ENCODE measurements at places on chromosomes 5 and 9. TPM values are rescaled to one million over a fixed set of nuclear protein-coding genes. Genes with fewer than 3 reads are reported as not detected.

The CYLC2 gene
- total RNA-seq = not detected

The QRFP gene
- not detected for total RNA-seq

The NSG2 gene
- total RNA-seq = not detected

The CDX1 gene
- total RNA-seq = 0.57 TPM

The ECM2 gene
- total RNA-seq = 1.5 TPM

The ANKRD20A1 gene
- total RNA-seq = not detected

The ARRDC3 gene
- 54.3 TPM for total RNA-seq

The ZFP2 gene
- total RNA-seq = under 0.01 TPM

The VCAN gene
- total RNA-seq = 200 TPM

The GFRA3 gene
- not detected for total RNA-seq

The IFNA7 gene
- total RNA-seq = not detected

The OR1J2 gene
- not detected for total RNA-seq

The TMEFF1 gene
- total RNA-seq = 0.88 TPM

The EIF4E1B gene
- not detected for total RNA-seq

The GTF3C4 gene
- 21.3 TPM for total RNA-seq

The MYOT gene
- total RNA-seq = not detected

The CD14 gene
- total RNA-seq = 1.3 TPM

The SLCO6A1 gene
- total RNA-seq = 0.14 TPM

The MED7 gene
- total RNA-seq = 9.9 TPM

The PCDHB2 gene
- 0.29 TPM for total RNA-seq

The TXNDC8 gene
- not detected for total RNA-seq

The PRKAA1 gene
- total RNA-seq = 69.8 TPM

The SLC4A9 gene
- total RNA-seq = not detected

The PTPN3 gene
- 0.14 TPM for total RNA-seq

The GMCL2 gene
- not detected for total RNA-seq

The SHOC1 gene
- total RNA-seq = 0.14 TPM

The FGF18 gene
- under 0.01 TPM for total RNA-seq

The IRX4 gene
- not detected for total RNA-seq

The NR5A1 gene
- total RNA-seq = not detected

The CNOT8 gene
- 45.5 TPM for total RNA-seq

The SLC6A7 gene
- under 0.01 TPM for total RNA-seq

The CNTFR gene
- total RNA-seq = not detected

The SLC6A3 gene
- not detected for total RNA-seq

The NIPAL4 gene
- total RNA-seq = 0.57 TPM

The PGM5 gene
- 2.0 TPM for total RNA-seq

The FGD3 gene
- total RNA-seq = not detected

The PCAT7 gene
- total RNA-seq = 0.66 TPM

The PFN3 gene
- not detected for total RNA-seq

The SPINK4 gene
- 1.8 TPM for total RNA-seq

All from placental pericyte (primary cell).